ENCODE measurements at places on chromosomes 6 and 20.

GRCh38 chr6:71277926-71278600 lies 10.5 kb upstream of the OGFRL1 start:
- DNase-seq: no peak

- no peak for DNase-seq
These were observed 12.7 kb downstream of the ABT1 start for GRCh38 chr6:26609463-26609862.

DNA sequence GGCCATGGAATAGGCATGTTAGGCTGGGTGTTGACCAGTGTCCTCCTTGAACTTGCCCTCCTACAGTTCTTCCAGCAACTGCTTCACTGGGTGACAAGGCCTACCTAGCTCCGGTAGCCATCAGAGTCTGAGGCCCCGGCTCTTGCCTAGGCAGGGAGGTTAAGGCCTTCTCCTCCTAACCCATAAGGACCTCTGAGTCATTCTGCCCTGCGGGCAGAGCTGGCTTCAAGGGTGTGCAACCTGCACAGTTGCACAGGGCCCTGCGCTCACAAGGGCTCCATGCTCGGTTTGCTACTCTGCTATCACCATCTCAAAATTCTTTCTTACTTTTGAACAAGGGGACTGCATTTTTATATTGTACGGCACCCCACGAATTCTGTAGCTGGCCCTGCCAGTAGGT lies 17.9 kb downstream of the KCNB1 start:
- no peak for DNase-seq

- DNase-seq: no peak
These were observed 99.9 kb upstream of the MYLIP start for GRCh38 chr6:16028966-16029365.

Data from 8988T (cell line).